ENCODE measurements at places on chromosomes 6 and 20. TPM values are rescaled to one million over a fixed set of nuclear protein-coding genes. Genes with fewer than 3 reads are reported as not detected.

The TMC2 gene
- total RNA-seq, result 0.09 TPM

The ARMH2 gene
- total RNA-seq, result not detected

The RBPJL gene
- not detected for total RNA-seq

The HSF2 gene
- total RNA-seq, result 19.4 TPM

The SLC22A16 gene
- total RNA-seq, result not detected

The SAYSD1 gene
- total RNA-seq, result 15.3 TPM

The POLR1C gene
- total RNA-seq, result 22.8 TPM

The EPPIN gene
- not detected for total RNA-seq

The NCOA7 gene
- 49.2 TPM for total RNA-seq

The ZSCAN23 gene
- 6.1 TPM for total RNA-seq

The PERP gene
- total RNA-seq, result 29.8 TPM

The PXMP4 gene
- 4.7 TPM for total RNA-seq

The ECT2L gene
- 0.09 TPM for total RNA-seq

The FGD2 gene
- not detected for total RNA-seq

The RAET1E gene
- total RNA-seq, result 1.4 TPM

The NANP gene
- 7.0 TPM for total RNA-seq

The CYP24A1 gene
- 0.09 TPM for total RNA-seq

The LTA gene
- total RNA-seq, result not detected

The MLN gene
- not detected for total RNA-seq

The IBTK gene
- 36.2 TPM for total RNA-seq

The BPI gene
- total RNA-seq, result 0.32 TPM

The TENT5A gene
- total RNA-seq, result 23.2 TPM

The RARS2 gene
- 27.4 TPM for total RNA-seq

The RPP40 gene
- 10.1 TPM for total RNA-seq

The STMND1 gene
- not detected for total RNA-seq

The DHX16 gene
- total RNA-seq, result 36.6 TPM

The JPH2 gene
- total RNA-seq, result under 0.01 TPM

The ASIP gene
- total RNA-seq, result not detected

The DEFB124 gene
- total RNA-seq, result not detected

The GCLC gene
- 22.3 TPM for total RNA-seq

The BCAS1 gene
- under 0.01 TPM for total RNA-seq

The FKBP1C gene
- 0.09 TPM for total RNA-seq

The COL9A1 gene
- not detected for total RNA-seq

The DNAH8 gene
- total RNA-seq, result under 0.01 TPM

The BPIFB1 gene
- not detected for total RNA-seq

The ANKS1A gene
- 5.7 TPM for total RNA-seq

The QKI gene
- total RNA-seq, result 71.8 TPM

The SLC22A3 gene
- 0.09 TPM for total RNA-seq

The SLC52A3 gene
- total RNA-seq, result not detected

The TREM1 gene
- total RNA-seq, result 0.16 TPM

The RIPPLY2 gene
- not detected for total RNA-seq

The PAK5 gene
- total RNA-seq, result not detected

The ITPR3 gene
- total RNA-seq, result 26.3 TPM

The MUCL3 gene
- total RNA-seq, result not detected

The SCRT2 gene
- not detected for total RNA-seq

The FAM162B gene
- 0.32 TPM for total RNA-seq

The PRDM1 gene
- total RNA-seq, result 1.2 TPM

The R3HDML gene
- not detected for total RNA-seq

The SSTR4 gene
- not detected for total RNA-seq

The IP6K3 gene
- not detected for total RNA-seq

The TNNC2 gene
- total RNA-seq, result 6.7 TPM

The APOM gene
- total RNA-seq, result 1.8 TPM

The ANGPT4 gene
- total RNA-seq, result not detected

The ELOVL5 gene
- total RNA-seq, result 43.8 TPM

The SCGN gene
- not detected for total RNA-seq

The OR2H2 gene
- total RNA-seq, result not detected

All from bronchial smooth muscle cell (primary cell).